ENCODE measurements at places on chromosomes 4 and X. TPM values are rescaled to one million over a fixed set of nuclear protein-coding genes. Genes with fewer than 3 reads are reported as not detected.

GRCh38 chr4:152620915-152621314 lies 58.9 kb downstream of the TMEM154 start:
- DNase-seq = no peak
- no peaks in the 10 kb centered on the region for H3K4me1 ChIP-seq
- H3K27ac ChIP-seq = no peak overlapping the region
- H3K4me3 ChIP-seq = no peak overlapping the region
- H3K36me3 ChIP-seq = no peaks in the 10 kb centered on the region

- H3K4me1 ChIP-seq = no peaks in the 10 kb centered on the region
- H3K27me3 ChIP-seq = no peaks in the 10 kb centered on the region
- no peaks in the 10 kb centered on the region for H3K36me3 ChIP-seq
- DNase-seq = no peak
- no peak overlapping the region for H3K4me3 ChIP-seq
These were observed 97.2 kb downstream of the GUCY2F start for GRCh38 chrX:109384699-109385098.

- H3K4me3 ChIP-seq = no peak overlapping the region
- H3K36me3 ChIP-seq = no peaks in the 10 kb centered on the region
- no peak overlapping the region for H3K27ac ChIP-seq
- no peaks in the 10 kb centered on the region for H3K27me3 ChIP-seq
- DNase-seq = no peak
These were observed 61.9 kb upstream of the TAB3 start for GRCh38 chrX:30951003-30951402.

GRCh38 chr4:183295711-183296110 lies 24.4 kb downstream of the CLDN22 start:
- no peaks in the 10 kb centered on the region for H3K36me3 ChIP-seq
- DNase-seq = no peak
- no peak overlapping the region for H3K27ac ChIP-seq
- H3K4me1 ChIP-seq = no peaks in the 10 kb centered on the region

GRCh38 chrX:34612036-34612435 lies 45.0 kb downstream of the TMEM47 start:
- no peak for DNase-seq
- no peaks in the 10 kb centered on the region for H3K36me3 ChIP-seq
- H3K27me3 ChIP-seq = no peaks in the 10 kb centered on the region
- H3K27ac ChIP-seq = no peak overlapping the region
- no peaks in the 10 kb centered on the region for H3K4me1 ChIP-seq

- no peak overlapping the region for H3K4me3 ChIP-seq
- no peak overlapping the region for H3K27ac ChIP-seq
- no peaks in the 10 kb centered on the region for H3K4me1 ChIP-seq
- H3K36me3 ChIP-seq = no peaks in the 10 kb centered on the region
- H3K27me3 ChIP-seq = no peaks in the 10 kb centered on the region
These were observed 162.2 kb downstream of the BCOR start for GRCh38 chrX:39935411-39936064.

DNA sequence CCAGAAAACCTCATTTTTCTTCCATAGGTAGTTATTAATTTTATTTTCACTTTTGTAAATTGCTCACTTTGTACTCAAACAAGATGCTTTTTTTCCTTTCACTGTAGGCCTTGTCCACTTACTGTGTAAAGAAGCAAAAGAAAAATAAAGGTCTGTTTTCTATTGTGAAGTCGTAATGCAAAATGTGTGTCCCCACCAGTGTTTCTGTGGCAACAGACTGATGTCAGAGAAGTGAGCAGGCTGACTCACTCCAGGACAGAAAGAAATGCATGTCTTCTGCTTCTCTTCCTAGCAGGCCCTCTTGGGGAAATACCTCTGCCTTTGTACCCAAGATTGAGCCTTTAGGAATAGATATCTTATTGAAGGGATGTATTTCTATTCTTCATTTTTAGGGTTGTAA lies 30.3 kb downstream of the INPP4B start:
- no peaks in the 10 kb centered on the region for H3K36me3 ChIP-seq
- no peaks in the 10 kb centered on the region for H3K27me3 ChIP-seq
- H3K27ac ChIP-seq = no peak overlapping the region
- H3K4me3 ChIP-seq = no peak overlapping the region
- no peak for DNase-seq

DNA sequence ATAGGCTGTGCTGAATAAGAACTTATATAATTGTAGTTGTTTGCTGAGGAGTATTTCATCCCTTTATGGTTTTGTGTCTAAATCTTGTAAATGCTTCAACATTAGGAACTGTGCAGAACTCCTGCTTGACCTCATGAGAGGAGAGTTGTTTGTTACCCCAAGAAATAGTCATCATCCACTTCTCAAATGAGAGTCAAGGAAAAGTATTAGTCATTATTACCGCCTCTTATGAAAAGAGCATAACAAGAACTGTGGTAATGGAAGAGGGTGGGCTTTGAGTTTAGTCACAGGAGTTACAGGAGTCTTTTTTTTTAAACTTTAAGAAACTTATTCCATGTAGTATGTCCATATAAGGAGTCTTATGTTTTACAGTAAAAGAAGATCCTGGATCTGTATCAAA lies 132.9 kb downstream of the RAP1GDS1 start:
- no peak for DNase-seq
- H3K4me1 ChIP-seq = no peaks in the 10 kb centered on the region
- no peaks in the 10 kb centered on the region for H3K36me3 ChIP-seq
- H3K27ac ChIP-seq = no peak overlapping the region
- H3K4me3 ChIP-seq = no peak overlapping the region

- H3K36me3 ChIP-seq = no peaks in the 10 kb centered on the region
- DNase-seq = no peak
- H3K27ac ChIP-seq = no peak overlapping the region
- H3K4me3 ChIP-seq = no peak overlapping the region
These were observed 40.3 kb downstream of the ATP2B3 start for GRCh38 chrX:153557618-153558355.

GRCh38 chr4:62912531-62912930 lies 1496.7 kb downstream of the TECRL start:
- H3K36me3 ChIP-seq = no peaks in the 10 kb centered on the region
- H3K27ac ChIP-seq = no peak overlapping the region
- no peak for DNase-seq
- H3K27me3 ChIP-seq = no peaks in the 10 kb centered on the region
- no peaks in the 10 kb centered on the region for H3K4me1 ChIP-seq

DNA sequence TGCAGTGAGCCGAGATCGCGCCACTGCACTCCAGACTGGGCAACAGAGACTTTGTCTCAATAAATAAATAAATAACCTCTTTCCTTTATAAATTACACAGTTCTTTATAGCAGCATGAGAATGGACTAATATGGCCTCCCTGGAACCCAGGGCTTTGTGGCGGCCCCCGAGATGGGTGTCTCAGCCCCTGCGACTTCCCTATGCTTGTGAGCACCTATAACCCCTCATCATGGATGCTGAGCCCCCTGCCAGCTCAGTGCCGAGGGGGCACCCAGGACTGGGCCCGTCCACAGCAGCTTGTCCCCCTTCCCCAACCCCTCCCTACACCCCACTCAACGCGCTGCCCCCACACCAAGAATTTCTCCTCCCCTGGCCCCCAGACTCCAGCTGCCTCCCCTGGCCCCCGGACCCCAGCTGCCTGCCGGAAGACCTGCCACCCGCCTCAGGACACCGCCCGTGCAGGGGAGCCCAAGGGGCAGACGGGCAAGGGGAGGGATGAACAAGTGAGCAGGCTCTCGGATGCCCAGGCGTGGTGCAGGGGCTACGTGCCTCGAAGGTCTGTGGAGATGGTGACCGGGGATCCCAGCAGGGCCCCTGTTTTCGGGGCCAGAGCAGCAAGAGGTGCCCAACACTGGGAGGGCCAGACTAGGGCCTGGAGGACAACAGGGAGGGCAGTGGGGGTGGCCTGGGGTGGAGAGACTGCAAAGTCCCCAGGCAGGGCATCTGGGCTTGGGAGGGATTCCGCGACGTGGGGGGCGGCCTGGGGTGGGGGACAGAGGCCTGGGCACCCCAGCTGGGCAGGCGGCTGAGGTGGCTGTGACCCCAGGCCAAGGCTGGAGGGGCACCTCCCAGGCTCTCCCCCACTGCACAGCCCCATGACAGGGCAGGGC lies 74.0 kb downstream of the FAM53A start:
- H3K27ac ChIP-seq = no peak overlapping the region
- H3K4me3 ChIP-seq = no peak overlapping the region
- no peak for DNase-seq
- no peaks in the 10 kb centered on the region for H3K4me1 ChIP-seq
- H3K27me3 ChIP-seq = peaks cover 7% of the 10 kb centered on the region

GRCh38 chr4:70706516-70706915 lies 15.2 kb upstream of the RUFY3 start:
- H3K36me3 ChIP-seq = no peaks in the 10 kb centered on the region
- H3K4me1 ChIP-seq = no peaks in the 10 kb centered on the region
- no peaks in the 10 kb centered on the region for H3K27me3 ChIP-seq
- no peak for DNase-seq

DNA sequence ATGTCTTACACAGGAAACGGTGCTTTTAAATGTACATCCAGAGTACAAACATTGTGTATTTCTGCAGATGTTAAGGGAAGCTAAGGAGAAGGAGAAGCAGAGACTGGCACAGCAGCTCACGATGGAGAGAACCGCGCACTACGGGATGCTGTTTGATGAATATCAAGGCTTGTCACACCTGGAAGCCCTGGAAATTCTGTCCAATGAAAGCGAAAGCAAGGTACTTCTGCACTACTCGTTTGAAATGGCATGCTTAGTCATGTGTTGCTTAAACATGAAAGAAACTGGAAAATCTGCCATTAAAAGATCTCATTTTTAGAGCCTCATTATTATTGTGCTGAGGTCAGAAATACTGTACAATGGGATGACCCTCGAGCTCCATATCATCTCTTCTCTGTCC lies 47.2 kb downstream of the FAM114A1 start:
- no peak for DNase-seq
- no peaks in the 10 kb centered on the region for H3K27me3 ChIP-seq
- H3K36me3 ChIP-seq = peaks cover 9% of the 10 kb centered on the region
- H3K27ac ChIP-seq = no peak overlapping the region

DNA sequence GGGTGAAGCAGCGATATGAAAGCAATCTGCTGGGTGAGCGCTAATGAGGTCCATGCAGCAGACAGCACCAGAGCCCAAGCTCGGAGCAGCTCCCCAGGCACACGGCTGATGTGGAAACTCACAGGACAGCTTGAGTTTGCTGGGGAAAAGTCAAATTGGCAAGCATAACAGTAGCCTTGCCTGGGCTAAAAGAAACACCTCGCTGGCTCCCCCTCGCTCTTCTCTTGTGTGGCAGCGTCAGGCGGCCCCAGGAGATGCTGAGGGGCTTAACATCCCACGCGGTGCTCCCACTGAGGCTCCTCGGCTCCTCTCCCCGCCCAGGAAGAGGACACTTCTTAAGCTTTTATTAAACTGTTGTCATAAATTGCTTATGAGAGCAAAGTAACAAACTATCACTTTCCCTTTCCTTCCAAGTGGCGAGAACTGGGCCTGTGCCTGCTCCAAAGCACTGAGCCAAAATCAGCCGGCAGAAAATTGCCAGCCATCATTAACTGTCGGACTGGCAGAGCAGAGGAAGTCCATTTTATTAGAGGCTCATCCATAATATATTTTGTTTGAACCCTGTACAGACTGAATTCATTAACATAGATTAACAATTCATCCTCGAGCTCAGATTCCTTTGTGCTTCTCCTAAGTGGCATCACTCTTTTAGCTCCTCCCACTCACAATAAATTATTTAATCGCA lies 111.4 kb downstream of the TSPAN5 start:
- no peaks in the 10 kb centered on the region for H3K27me3 ChIP-seq
- no peaks in the 10 kb centered on the region for H3K4me1 ChIP-seq
- H3K36me3 ChIP-seq = no peaks in the 10 kb centered on the region
- DNase-seq = no peak

GRCh38 chr4:74033739-74034138 lies 4.8 kb downstream of the CXCL3 start:
- no peaks in the 10 kb centered on the region for H3K36me3 ChIP-seq
- DNase-seq = no peak
- H3K4me3 ChIP-seq = no peak overlapping the region
- H3K27ac ChIP-seq = no peak overlapping the region

DNA sequence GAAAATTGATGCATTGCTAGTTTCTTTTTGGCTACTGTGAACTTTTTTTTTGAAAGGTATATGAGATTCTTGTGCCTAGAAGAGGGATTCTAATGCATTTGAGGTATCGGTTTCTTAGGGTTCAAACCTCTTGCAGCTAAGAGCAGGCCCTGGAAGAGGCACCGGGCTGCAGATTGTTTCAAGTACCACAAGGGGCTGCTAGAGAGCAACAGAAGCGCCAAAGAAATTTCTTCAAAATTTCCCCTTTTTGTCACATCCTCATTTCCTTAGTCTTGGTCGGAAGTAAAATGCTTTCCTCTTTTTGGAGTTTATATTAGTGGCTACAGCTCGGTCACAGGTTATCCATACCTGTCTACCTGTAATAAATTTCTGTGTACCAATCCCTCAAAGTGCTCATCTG lies 89.8 kb downstream of the PDGFRA start:
- no peak overlapping the region for H3K4me3 ChIP-seq
- H3K36me3 ChIP-seq = no peaks in the 10 kb centered on the region

GRCh38 chr4:14868426-14869395 lies 133.6 kb upstream of the CPEB2 start:
- DNase-seq = no peak
- no peak overlapping the region for H3K4me3 ChIP-seq
- H3K27me3 ChIP-seq = no peaks in the 10 kb centered on the region
- no peak overlapping the region for H3K27ac ChIP-seq
- peaks cover 3% of the 10 kb centered on the region for H3K4me1 ChIP-seq

DNA sequence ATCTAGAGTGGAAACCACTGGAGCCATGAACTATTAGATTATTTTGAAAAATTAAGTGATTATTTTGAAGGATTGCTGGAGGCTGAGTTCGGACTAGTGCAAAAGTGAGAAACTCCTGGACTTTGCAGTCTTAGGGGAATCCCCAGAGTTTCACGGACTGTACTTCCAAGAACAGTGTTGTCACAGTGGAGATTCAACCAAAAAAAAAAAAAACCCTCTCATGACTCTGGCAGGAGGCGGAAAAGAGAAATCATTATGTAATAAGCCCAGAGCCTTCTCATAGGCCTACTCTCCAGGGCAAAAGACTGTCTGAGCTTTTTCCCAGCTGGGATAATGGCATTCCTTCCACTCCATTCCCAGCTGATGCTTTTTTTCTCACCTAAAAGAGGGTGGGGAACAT lies 16.8 kb upstream of the C4orf51 start:
- DNase-seq = no peak
- H3K27me3 ChIP-seq = no peaks in the 10 kb centered on the region
- H3K4me3 ChIP-seq = no peak overlapping the region
- no peaks in the 10 kb centered on the region for H3K4me1 ChIP-seq
- no peaks in the 10 kb centered on the region for H3K36me3 ChIP-seq
- H3K27ac ChIP-seq = no peak overlapping the region

GRCh38 chr4:110778521-110778920 lies 155.6 kb upstream of the PITX2 start:
- no peaks in the 10 kb centered on the region for H3K36me3 ChIP-seq
- no peak for DNase-seq
- no peaks in the 10 kb centered on the region for H3K4me1 ChIP-seq
- no peak overlapping the region for H3K4me3 ChIP-seq

- no peak overlapping the region for H3K4me3 ChIP-seq
- peaks cover 14% of the 10 kb centered on the region for H3K27me3 ChIP-seq
- no peaks in the 10 kb centered on the region for H3K36me3 ChIP-seq
These were observed 11.2 kb upstream of the MORF4L2 start for GRCh38 chrX:103697687-103698086.

TAF1 gene
- total RNA-seq = 49.6 TPM

NPY1R gene
- 9.4 TPM for total RNA-seq

ASB12 gene
- total RNA-seq = not detected

HPGDS gene
- not detected for total RNA-seq

HUWE1 gene
- 126 TPM for total RNA-seq

PAGE5 gene
- total RNA-seq = not detected

PAGE4 gene
- not detected for total RNA-seq

FIP1L1 gene
- total RNA-seq = 56.4 TPM

PRR32 gene
- not detected for total RNA-seq

TSPAN6 gene
- total RNA-seq = 32.6 TPM

IL3RA gene
- 7.2 TPM for total RNA-seq

CXorf65 gene
- not detected for total RNA-seq

TMEM156 gene
- not detected for total RNA-seq

KIAA1210 gene
- not detected for total RNA-seq
